ENCODE measurements at places on chromosomes 2 and 18. TPM values are rescaled to one million over a fixed set of nuclear protein-coding genes. Genes with fewer than 3 reads are reported as not detected.

The SMYD1 gene
- not detected for total RNA-seq

The PRKRA gene
- 51.1 TPM for total RNA-seq

The SERPINB13 gene
- not detected for total RNA-seq

The CDH19 gene
- not detected for total RNA-seq

The KATNAL2 gene
- total RNA-seq, result 3.8 TPM

The KCNS3 gene
- total RNA-seq, result under 0.01 TPM

The SGO2 gene
- total RNA-seq, result 2.8 TPM

The CCDC121 gene
- 3.0 TPM for total RNA-seq

The LYPD6B gene
- total RNA-seq, result 0.32 TPM

The ALPI gene
- total RNA-seq, result not detected

The EMILIN1 gene
- total RNA-seq, result 257 TPM

The IL36G gene
- total RNA-seq, result not detected

The PRLH gene
- total RNA-seq, result not detected

The UGT1A8 gene
- total RNA-seq, result not detected

The CAVIN2 gene
- 25.4 TPM for total RNA-seq

The ST6GAL2 gene
- total RNA-seq, result not detected

The DCC gene
- total RNA-seq, result 0.52 TPM

The CFAP65 gene
- total RNA-seq, result under 0.01 TPM

The MYL1 gene
- not detected for total RNA-seq

Measured in bronchial smooth muscle cell (primary cell).